Aorta (tissue), 5 donors: ENCODE measurements at places on chromosomes 2 and 18. TPM values are rescaled to one million over a fixed set of nuclear protein-coding genes. Genes with fewer than 3 reads are reported as not detected.

Gene CERKL
- polyA plus RNA-seq = 0.13 TPM

Gene IL1A
- polyA plus RNA-seq = not detected

Gene COL6A3
- 54.5 TPM for polyA plus RNA-seq

Gene IFIH1
- 6.5 TPM for polyA plus RNA-seq

Gene PAX3
- not detected for polyA plus RNA-seq

Gene TLX2
- polyA plus RNA-seq = not detected

Gene RNF152
- 5.3 TPM for polyA plus RNA-seq

Gene ENOSF1
- polyA plus RNA-seq = 61.1 TPM

Gene LBX2
- polyA plus RNA-seq = 1.7 TPM

Gene FNDC4
- polyA plus RNA-seq = 21.4 TPM

Gene ADCYAP1
- polyA plus RNA-seq = not detected

Gene HMSD
- polyA plus RNA-seq = not detected

Gene MYCN
- not detected for polyA plus RNA-seq

Gene SLC8A1
- polyA plus RNA-seq = 0.97 TPM
